Activated CD4-positive, alpha-beta T cell treated with anti-CD3 and anti-CD28 coated beads, Interleukin-2, amount 50 U/mL, for 48 hours (primary cell): ENCODE measurements at places on chromosomes 5 and 9.

DNA sequence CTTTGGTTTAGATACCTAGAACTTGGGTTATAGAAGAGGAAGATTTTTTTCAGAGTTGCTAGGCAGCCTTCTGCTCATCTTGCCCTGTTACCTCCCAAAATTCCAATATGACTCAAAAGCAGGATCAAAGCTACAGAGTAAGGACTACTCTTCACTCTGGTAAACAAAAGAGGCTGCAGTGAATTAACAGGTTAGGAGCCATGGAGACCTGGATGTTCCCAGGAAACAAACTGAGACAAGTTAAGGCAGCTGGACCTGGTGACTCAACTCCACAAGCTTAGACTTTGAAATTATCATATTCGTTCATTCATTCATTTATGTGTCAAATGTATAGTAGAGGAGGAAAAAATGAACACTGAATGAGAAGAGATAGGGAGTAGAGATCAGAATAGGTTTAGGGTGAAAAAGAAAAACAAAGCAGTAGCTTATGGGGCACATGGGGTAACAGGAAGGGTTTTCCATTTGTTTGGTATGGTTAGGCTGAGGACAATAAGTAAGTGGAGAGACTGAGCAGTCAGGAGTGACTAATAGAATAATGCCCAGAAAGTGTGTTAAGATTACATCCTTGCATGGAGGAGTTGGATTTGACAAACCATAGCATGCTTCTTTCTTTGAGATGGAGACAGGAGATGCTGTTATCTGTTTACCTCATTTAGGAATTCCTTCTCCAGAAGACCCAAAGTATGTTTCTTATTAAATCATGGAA, 464.0 kb upstream of the ZNF608 start:
- no peak for DNase-seq

DNA sequence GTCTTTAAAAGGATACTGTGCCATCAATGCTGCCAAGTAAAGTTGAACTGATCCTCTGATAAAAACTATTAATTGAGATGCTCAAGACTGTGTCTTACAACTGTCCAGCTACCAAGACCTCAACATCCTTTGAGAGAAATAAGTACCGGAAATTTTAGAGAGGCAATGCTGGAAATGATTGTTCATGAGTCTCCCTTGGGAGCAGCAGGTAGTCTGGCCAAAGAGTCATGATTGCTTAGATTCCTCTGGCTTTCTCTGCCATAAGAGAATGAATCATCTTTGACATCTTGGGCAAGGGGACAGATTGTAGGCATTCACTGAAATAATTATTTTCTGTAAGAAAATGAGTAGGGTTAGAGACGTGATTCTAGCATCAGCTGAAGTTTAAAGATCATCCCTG, 466.6 kb upstream of the DAB2 start:
- no peak for DNase-seq

DNA sequence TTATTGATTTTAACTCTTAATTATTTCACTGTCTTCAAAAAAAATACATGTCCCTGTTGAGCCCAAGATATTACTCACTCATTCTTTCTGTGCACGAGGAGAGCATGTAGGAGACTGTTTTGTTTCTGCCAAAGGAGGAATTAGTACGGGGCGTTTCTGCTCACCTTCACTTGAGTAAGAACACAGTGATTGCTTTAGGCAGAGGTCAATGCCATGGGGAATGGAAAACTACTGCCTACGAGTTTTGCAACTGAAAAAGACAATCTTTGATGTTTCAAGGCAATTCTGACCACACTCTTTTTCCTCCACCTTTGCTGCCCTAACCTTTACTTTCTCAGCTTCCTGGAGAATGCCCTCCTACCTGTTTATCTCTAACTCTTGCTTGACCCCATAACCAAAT, 109.4 kb downstream of the CCDC192 start:
- no peak for DNase-seq

- no peak for DNase-seq
Measured at GRCh38 chr5:54912021-54912420, 73.4 kb downstream of the ESM1 start.

GRCh38 chr5:132768485-132768868, 8.6 kb downstream of the SEPTIN8 start:
- DNase-seq: no peak

DNA sequence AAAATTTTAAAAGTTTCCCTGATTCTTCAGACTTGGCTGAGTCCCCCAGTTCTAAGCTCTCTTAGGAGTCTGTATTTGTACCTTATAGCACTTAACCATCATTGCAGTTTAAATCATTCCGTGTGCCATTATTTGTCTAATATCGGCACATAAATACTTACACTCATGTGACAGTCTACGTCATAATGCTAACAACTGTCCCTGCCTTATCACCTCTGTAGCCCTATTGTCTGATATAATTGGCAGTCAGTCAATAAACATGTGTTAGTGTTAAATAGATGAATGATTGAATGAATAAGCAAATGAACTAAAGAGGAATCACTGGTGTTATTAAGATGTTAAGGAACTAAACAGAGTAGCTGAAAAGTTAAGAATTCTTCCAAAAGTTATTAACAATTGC, 287.8 kb downstream of the EBF1 start:
- DNase-seq: no peak

DNA sequence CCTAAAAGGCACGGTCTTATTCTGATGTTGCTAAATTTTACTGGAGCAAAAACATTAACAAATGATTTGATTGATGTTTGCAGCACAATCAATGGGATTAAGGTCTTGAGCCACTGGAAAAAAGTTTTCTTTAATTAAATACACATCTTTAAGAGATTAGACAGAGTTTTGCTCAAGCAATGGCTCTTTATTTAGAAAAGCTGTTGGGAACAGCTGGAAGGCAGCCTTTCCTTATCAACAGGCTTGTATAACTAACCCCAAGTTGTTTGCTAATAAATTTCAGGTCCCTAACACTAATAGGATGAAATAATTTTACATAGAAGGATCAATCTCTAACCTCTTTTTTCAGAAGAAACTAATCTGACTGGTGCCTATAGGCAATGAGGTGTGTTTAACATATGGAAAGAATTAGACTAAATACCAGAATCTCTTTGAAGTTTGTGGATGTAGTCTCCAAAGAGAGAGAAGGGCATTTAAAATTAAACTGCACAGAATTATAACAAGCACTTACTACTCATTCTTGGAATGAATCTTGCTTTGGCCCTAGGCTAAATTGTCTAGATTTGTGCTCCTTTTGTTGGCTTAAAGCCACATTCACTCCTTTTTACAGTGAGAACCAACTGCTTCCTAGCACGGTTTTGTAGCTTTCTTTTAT, 67.3 kb upstream of the TNFAIP8 start:
- DNase-seq: no peak

- DNase-seq: peak; percentile 25
Measured at GRCh38 chr5:172722327-172722815, 48.6 kb downstream of the DUSP1 start.

DNA sequence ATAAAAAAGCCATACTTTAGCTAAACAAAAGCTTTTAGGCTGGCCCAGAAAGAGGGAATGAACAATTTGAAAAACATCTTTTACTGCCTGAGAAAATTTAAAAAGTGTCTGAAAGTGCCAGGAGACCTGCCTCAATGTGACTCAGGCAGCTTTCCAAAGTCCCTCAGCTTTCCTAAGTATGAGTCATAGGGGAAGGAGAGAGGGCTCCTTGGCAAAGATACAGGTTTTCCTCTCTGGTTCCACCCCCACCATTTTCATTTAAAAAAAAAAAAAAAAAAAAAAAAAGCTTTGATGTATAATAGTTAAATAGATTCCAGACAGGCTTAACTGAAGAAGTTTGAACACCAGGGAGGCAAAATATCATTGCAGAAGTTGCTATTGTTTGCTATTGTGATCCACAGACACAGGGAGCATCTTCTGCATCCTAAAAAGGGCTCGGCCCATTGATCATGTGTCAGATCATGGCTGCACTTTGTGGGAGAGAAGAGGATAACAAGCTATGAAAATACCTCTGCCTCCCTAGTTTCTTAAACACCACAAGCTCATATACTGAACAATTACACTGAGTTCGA, 71.5 kb downstream of the MRPS27 start:
- DNase-seq: no peak

DNA sequence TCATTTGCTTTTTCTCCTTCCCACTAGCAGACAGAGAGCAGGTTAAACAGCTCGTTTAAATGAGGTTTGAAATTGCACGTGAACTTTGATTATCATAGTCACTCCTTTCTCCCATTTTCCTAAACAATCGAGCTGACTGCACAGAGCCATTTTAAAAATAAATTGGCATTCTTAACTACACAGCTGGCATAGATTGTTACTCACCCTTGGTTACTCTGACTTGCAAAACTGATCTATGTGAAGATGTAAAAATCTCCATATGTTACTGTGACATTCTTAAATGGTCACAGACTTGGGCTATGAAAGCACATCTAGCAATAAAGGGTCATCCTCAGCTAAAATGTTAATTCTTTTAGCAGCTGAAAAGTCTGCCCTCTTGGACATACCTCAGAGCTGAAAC, 368.5 kb downstream of the DTWD2 start:
- no peak for DNase-seq
